ENCODE measurements at places on chromosomes 4 and X.
A peak's percentile ranks its signal among the peaks of the same experiment; 100 is the strongest.

DNA sequence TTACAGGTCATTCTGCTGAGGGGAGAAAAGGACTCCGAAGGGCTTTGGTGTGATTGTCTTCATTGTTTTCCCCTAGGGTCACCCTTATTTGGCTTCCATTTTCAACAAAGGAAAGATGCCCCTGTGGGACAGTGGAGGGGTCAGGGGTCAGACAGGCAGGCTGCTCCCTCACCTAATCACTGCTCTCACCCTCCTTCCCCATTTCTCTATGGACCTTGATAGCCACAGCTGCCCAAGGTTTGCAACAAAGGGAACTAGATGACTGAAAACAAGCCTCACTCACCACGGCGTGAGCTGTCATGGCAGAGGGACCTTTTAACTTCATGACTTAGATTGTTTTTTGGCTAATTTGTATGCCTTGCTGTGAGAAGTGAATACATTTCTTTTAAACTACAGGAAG, 40.7 kb downstream of the C4orf51 start:
- no peak for DNase-seq

GRCh38 chrX:21014326-21014725, 359.9 kb upstream of the CNKSR2 start:
- DNase-seq, result peak; percentile 2

- DNase-seq, result no peak
Measured at GRCh38 chr4:25937801-25938200, 23.8 kb downstream of the SMIM20 start.

DNA sequence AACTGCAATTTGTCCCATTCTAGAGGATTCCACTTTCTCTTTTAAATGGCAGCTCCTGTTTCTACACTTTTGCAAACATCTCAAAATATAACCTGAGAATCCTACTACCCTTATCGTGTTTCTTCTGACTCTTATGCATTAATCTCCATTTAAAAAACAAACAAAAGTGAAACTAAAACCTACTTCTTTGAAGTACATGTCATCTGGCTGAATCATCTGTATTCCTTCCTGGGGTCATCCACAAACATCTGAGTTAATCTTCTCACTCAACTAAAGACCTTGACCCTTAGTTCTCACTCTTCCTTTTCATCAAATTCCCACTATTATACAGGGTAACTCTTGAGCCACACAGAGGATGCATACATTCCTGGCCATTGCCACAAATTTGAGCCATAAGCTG, 584.8 kb downstream of the PPARGC1A start:
- no peak for DNase-seq

GRCh38 chrX:793216-793770, 162.7 kb downstream of the SHOX start:
- DNase-seq, result no peak

DNA sequence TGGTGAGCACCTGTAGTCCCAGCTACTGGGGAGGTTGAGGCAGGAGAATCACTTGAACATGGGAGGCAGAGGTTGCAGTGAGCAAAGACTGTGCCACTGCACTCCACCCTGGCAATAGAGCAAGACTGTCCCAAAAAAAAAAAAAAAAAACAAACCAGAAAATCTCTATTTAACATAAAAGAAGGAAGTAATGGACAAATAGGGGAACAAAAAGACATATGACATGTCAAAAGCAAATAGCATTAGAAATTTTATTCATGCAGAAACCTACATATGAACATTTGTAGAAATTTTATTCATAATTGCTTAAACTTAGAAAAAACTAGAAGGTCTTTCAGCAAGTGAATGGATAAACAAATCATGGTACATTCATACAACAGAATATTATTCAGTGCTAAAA, 97.1 kb upstream of the SH3RF1 start:
- DNase-seq, result no peak
